ENCODE measurements at places on chromosomes 5 and 9.

GRCh38 chr5:127666043-127666716 lies 17.3 kb downstream of the CTXN3 start:
- no peak overlapping the region for H3K4me3 ChIP-seq
- H3K4me1 ChIP-seq, result peaks cover under 1% of the 10 kb centered on the region
- no peak overlapping the region for H3K27ac ChIP-seq
- no peaks in the 10 kb centered on the region for H3K36me3 ChIP-seq
- no peaks in the 10 kb centered on the region for H3K27me3 ChIP-seq

DNA sequence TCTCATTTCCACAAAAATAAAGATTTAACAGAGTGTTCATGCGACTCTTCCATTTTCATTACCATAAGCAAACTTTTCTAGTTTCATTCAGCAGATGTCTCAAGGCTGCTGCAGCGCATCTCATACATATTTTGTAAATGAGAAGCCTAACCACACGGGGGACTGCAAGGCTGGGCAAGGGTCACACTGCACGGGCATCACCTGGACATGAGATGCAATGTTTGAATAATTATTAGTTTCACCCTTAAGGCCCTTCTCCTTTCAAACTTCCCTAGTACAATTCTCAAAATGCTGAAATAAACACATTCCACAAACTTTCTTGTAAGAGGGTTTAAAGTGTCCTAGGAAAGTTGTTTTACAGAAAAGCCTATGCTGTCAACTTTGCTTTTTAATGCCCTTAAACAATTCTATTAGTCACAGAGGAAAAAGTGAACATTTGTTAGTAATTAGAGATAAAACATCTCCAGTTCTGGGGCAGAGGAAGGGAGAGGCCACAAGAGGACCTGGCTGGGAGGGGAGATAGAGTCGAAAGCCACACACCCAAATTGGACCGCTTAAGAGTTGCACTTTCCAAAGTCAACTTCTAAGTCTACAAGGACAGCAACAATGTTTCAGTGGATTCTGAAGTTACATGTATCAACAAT lies 1.3 kb downstream of the DENND1A start:
- H3K27ac ChIP-seq, result no peak overlapping the region
- no peaks in the 10 kb centered on the region for H3K27me3 ChIP-seq
- H3K4me3 ChIP-seq, result peak overlapping the region; percentile 89
- DNase-seq, result peak; percentile 70

DNA sequence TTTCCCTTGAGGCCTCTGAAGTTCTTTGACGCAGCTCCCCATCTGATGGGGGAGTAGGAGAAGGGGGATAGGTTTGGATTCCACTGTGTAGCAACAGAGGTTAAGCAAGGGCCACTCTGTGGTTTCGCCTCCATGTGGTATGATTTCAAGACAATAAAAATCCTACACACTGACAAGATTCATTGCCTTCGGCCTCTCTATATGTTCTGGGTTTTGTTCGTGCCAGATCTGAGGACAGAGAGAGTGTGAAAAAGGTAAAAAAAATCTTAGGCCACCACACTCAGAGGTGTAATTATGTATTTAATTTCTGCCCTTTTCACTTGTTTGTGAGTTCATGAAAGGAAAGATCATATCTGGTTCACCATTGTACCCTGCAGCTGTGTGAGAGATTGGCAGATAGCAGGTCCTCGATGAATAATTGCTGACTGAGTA lies 715.2 kb upstream of the ZNF608 start:
- no peaks in the 10 kb centered on the region for H3K4me1 ChIP-seq
- DNase-seq, result peak; percentile 14
- H3K27ac ChIP-seq, result no peak overlapping the region
- no peaks in the 10 kb centered on the region for H3K27me3 ChIP-seq

- H3K27ac ChIP-seq, result no peak overlapping the region
- DNase-seq, result no peak
- H3K4me3 ChIP-seq, result no peak overlapping the region
- H3K36me3 ChIP-seq, result no peaks in the 10 kb centered on the region
- H3K4me1 ChIP-seq, result no peaks in the 10 kb centered on the region
Observed at GRCh38 chr5:146919304-146919703, 40.7 kb upstream of the PPP2R2B start.

DNA sequence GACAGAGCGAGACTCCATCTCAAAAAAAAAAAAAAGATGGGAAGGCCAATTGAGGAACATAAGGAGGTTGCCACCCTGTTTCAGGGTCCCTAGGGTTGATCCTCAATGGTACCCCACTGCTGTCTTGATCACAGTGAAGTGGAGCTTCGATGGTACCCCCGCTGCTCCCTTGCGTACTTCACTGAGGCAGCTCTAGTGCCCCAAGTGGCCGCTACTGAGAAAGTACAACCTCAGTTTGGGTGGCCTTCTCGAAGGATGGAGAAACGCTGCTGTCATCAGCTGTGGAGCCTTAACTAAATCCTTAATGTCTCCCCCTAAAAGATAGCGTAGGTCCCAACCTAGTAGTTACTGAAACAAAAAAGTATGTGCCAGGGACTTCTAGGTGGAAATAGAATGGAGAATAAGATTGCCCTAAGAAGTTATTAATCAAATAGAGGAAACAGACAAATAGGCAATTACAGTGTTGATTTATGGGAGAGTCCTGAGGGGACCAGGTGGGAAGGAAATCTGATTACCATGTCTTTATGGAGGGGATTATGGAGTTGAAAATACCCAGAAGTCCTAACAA lies 6.3 kb downstream of the TESK1 start:
- DNase-seq, result peak; percentile 54
- H3K27me3 ChIP-seq, result peaks cover 25% of the 10 kb centered on the region
- no peak overlapping the region for H3K4me3 ChIP-seq
- H3K36me3 ChIP-seq, result peaks cover 41% of the 10 kb centered on the region
- no peak overlapping the region for H3K27ac ChIP-seq
- peaks cover 7% of the 10 kb centered on the region for H3K4me1 ChIP-seq

DNA sequence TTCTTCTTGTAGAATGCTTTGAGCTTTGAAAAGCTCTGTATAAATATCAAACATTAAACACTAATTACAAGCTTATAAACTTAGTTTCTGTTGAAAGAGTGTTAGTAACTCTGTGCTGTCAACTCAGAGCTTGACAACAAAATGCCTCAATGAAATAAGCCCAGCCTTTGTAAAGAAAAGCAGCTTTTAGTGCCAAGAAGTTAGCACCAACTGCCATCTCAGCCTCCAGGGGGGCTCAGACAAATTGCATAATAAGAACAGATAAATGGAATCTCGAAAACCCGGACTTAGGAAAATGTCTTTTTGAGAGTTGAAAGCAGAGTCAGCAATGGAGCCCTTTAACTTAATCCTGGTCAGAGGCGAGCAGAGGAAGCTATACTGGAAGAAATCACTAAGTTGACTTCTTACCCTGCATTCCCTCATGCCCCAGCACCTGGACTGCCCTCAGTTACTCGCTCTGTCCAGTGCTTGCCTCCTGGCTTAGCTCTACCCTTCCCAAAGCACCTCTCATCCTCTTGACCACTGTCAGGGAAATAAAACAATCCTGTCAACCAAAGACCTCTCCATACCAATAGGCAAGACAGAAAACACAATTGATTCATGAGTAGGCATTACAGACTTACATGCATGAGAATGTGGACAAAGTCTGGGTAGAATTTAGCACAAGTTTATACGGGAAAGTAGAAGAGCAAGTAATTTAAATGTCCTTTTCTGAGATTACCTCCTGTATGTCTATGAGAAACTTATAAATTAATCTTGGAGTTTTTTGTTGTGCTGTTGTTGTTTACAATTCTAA lies 352.7 kb downstream of the ZNF608 start:
- H3K36me3 ChIP-seq, result no peaks in the 10 kb centered on the region
- no peaks in the 10 kb centered on the region for H3K27me3 ChIP-seq
- H3K4me3 ChIP-seq, result no peak overlapping the region
- H3K27ac ChIP-seq, result no peak overlapping the region
- H3K4me1 ChIP-seq, result no peaks in the 10 kb centered on the region

- H3K36me3 ChIP-seq, result peaks cover 4% of the 10 kb centered on the region
- H3K27ac ChIP-seq, result no peak overlapping the region
- no peak overlapping the region for H3K4me3 ChIP-seq
- no peaks in the 10 kb centered on the region for H3K27me3 ChIP-seq
Observed at GRCh38 chr9:105475302-105475701, 27.5 kb downstream of the FSD1L start.

- no peaks in the 10 kb centered on the region for H3K36me3 ChIP-seq
- H3K27ac ChIP-seq, result no peak overlapping the region
- peaks cover 3% of the 10 kb centered on the region for H3K4me1 ChIP-seq
- no peak for DNase-seq
- H3K4me3 ChIP-seq, result no peak overlapping the region
Observed at GRCh38 chr9:14211564-14211963, 102.4 kb downstream of the NFIB start.

GRCh38 chr9:134358026-134358661 lies 31.9 kb downstream of the RXRA start:
- DNase-seq, result no peak
- H3K27me3 ChIP-seq, result no peaks in the 10 kb centered on the region
- H3K36me3 ChIP-seq, result no peaks in the 10 kb centered on the region
- peak overlapping the region; percentile 18 for H3K4me3 ChIP-seq
- peaks cover 48% of the 10 kb centered on the region for H3K4me1 ChIP-seq

GRCh38 chr5:516338-516925 lies 7.8 kb downstream of the SLC9A3 start:
- no peak overlapping the region for H3K4me3 ChIP-seq
- H3K4me1 ChIP-seq, result peaks cover 3% of the 10 kb centered on the region
- H3K27me3 ChIP-seq, result peaks cover 68% of the 10 kb centered on the region
- DNase-seq, result no peak

- no peaks in the 10 kb centered on the region for H3K27me3 ChIP-seq
- no peak overlapping the region for H3K4me3 ChIP-seq
- DNase-seq, result peak; percentile 88
- H3K36me3 ChIP-seq, result no peaks in the 10 kb centered on the region
- peak overlapping the region; percentile 70 for H3K27ac ChIP-seq
Observed at GRCh38 chr5:111948092-111948841, 191.3 kb upstream of the NREP start.

- no peaks in the 10 kb centered on the region for H3K36me3 ChIP-seq
- no peak for DNase-seq
- H3K27me3 ChIP-seq, result no peaks in the 10 kb centered on the region
Observed at GRCh38 chr5:109102096-109102690, 307.6 kb downstream of the PJA2 start.

DNA sequence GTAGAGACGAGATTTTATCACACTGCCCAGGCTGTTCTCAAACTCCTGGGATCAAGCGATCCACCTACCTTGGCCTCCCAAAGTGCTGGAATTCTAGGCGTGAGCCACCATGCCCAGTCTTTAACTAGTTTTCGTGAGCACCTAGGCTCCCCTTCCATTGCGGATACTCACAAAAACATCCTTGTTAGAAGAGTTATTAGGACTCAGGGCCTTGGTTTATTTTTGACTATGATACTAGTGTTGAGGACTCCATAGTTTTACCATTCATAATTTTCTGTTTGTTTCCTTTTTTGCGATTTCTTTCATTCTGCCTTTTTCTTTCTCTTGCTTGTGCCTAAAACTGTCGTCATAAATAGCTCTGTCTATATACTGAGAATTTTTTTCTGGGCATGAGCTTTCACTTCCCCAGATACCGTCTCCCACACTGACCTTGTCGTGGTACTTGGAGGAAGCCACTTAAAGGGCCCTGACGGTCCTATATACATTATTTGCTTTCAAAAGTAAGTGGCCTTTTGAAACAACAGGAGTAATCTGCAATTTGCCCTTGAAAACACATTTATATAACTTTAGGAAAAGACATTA lies 5.2 kb downstream of the F2R start:
- peak; percentile 36 for DNase-seq
- H3K4me3 ChIP-seq, result no peak overlapping the region
- H3K27me3 ChIP-seq, result no peaks in the 10 kb centered on the region
- peaks cover 4% of the 10 kb centered on the region for H3K36me3 ChIP-seq
- H3K4me1 ChIP-seq, result peaks cover 13% of the 10 kb centered on the region

DNA sequence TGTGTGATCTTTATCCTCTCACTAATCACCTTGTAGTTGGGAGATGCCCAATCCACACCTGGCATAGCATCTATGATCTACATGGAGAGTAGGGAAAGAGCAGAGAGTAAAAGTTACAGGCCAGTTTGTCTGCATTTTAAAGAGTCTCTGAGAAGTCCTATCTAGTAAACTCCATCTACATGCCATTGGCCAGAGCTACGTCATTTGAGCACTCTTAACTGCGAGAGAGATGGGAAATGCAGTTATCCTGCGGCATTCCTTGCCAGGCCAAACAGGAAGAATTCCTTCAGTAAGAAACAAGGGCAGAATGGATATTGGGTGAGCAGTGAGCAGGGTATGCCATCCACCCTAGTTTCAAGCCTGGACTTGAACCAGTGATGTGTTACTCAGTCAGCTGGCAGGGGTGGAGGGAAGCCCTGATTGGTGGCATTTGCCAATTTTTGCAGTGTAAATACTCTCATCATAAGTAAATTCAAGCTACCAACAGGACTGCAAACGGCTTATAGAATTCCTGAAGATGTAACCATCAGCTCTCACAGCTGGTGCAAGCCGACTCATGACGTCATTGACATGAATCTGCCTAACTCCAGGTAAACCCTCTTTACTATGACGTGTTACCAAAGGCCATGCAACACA lies 156.8 kb upstream of the MSX2 start:
- H3K36me3 ChIP-seq, result no peaks in the 10 kb centered on the region
- no peak overlapping the region for H3K4me3 ChIP-seq
- H3K27me3 ChIP-seq, result no peaks in the 10 kb centered on the region

DNA sequence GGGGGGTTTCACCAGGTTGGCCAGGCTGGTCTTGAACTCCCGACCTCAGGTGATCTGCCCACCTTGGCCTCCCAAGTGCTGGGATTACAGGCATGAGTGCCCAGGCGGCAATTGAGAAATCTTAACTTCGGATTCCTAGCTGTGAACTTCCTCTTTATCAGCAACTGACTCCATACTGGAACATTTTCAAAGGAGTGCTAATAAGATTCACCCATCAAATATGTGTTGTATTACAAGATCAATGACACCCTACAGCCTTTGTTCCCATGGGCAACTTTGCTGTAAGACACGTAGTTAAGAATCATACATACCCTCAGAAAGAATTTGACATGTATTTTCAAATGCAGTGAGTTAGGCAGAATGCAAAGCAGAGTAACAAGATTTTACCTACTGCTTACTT lies 23.1 kb upstream of the ACOT12 start:
- no peaks in the 10 kb centered on the region for H3K27me3 ChIP-seq
- H3K4me3 ChIP-seq, result no peak overlapping the region
- H3K36me3 ChIP-seq, result no peaks in the 10 kb centered on the region
- DNase-seq, result no peak
- H3K4me1 ChIP-seq, result peaks cover 3% of the 10 kb centered on the region
- H3K27ac ChIP-seq, result no peak overlapping the region

DNA sequence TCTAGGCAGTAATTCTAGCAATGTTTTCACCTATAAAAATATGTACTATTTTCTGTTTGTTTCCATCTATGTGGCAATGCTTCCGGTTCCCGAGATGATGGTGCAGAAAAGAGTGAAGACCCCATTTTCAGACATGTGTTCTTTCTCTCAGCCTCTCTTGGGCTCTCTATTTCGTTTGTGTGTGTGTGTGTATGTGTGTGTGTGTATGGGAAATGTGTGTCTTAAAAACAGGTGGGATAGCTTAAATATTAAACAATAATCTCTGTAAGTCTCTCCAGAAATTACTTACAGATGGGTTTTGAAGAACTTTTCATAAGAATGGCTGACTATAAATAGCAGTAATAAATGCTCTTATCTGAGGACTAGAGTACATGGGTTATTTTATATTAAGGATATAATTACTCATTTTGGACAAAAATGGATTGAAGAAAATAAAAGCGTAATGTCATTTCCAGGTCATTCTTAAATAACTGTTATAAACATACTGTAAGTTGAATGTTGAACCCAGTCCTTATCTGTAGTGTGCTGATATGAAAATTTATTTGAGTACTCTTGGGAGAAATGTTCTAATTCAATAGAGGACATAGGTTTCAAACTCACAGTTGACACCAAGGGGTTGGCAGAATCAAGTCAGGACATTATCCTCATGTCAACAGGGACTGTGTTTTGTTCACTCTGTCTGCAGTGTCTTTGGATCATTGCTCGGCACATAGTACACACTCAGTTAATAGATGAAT lies 31.1 kb downstream of the PCSK5 start:
- no peaks in the 10 kb centered on the region for H3K4me1 ChIP-seq
- no peaks in the 10 kb centered on the region for H3K36me3 ChIP-seq
- H3K4me3 ChIP-seq, result no peak overlapping the region
- H3K27me3 ChIP-seq, result no peaks in the 10 kb centered on the region

Data from mesenchymal stem cell (in vitro differentiated cells and primary cell).